Activated CD8-positive, alpha-beta memory T cell treated with anti-CD3 and anti-CD28 coated beads for 48 hours (primary cell): ENCODE measurements at places on chromosomes 3 and 15.

DNA sequence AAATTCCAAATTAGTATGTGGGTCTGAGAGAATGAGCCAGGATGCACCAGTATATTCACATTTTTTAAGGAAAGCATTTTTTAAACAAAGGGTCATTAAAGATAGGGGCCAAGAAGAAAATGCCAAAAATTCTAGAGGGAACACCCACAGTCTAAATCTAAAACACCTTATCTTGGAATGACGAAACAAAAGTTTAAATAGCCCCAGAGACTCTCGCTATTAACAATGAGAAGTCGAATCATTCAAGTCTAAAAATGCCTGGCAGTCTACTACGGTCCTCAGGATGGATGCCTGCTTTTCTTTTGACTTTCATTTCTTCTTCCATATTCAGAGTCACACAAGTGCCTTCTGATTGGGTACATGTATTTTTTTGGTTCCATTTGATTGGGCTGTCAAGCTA, 66.3 kb downstream of the SSUH2 start:
- no peak for DNase-seq

DNA sequence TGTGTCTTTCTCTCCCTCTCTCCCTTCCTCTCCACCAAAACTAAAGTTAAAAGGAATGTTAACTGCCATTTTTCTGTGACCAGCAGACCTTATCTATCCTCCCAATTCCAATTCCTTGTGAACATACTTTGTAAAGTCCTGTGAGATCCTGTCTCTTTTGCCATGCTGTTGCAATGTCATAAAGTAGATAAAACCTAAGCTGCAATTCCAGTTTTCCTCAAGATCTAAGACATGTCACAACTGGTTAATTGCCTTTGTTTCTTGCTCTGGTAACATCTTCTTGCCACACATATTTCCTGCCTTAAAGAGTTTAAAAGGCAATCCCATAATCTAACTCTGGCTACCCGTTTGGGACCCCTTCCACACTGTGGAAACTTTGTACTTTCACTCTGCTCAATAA, 188.7 kb downstream of the PYDC2 start:
- no peak for DNase-seq

- DNase-seq, result no peak
Observed at GRCh38 chr3:13556917-13557316, 8.0 kb downstream of the FBLN2 start.

DNA sequence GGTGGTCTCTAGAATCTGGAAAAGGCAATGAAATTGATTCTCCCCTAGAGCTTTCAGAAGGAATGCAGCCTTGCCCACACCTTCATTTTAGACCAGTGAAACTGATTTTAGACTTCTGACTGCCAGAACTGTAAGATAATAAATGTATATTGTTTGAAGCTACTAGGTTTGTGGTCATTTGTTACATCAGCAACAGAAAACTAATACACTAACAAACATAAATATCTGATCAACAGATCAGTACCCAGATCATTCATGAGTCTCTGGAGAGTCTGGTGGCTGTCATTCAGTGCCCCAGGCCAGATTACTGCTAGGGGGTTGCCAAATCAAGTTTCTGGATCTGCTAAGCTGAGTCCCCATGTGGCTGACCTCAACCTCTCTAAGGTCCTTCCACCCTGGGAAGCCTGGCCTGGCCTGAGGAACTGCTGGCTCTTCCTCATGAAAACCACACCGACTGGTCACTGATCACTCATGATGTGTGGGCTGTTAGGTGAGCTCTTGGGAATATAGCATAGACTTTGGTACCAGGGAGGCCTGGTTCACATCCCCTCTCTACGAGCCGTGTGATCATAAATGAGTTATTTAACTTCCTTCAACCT, 11.1 kb upstream of the LACTB start:
- no peak for DNase-seq

DNA sequence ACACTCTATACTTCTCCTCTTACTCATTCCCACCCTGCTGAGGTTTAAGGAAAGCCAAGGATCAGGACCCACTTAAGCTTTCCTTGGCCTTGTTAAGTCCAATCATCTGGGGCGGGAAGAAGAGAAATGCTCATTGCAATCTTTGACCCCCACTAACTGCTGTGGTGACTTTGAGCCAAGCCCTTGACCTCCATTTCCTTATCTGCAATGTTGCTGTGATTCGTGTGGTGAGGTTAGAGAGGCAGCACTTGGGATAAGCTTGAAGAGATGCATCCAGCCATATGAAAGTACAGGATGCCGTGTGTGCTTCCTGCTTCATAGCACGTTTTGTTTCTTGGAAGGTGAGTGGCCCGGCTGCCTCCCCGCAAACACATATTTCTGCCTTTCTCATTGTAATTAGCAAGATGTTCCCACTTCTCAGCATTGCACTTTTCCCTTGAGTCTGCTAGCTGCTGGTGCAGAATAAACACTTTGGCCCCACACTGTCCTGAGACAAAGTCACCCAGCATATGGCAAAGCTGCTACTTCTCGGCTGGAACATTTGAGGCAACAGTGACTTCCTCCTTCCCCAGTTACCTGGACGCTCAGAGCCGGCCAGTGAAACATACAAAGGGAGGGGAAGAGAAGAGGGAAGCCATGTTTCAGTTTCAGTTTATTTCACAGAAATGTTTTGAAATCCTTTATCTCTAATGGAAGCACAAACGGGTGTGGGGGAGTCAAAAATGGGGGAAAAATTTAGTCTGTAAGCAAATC, 10.5 kb upstream of the NUDT16 start:
- no peak for DNase-seq

DNA sequence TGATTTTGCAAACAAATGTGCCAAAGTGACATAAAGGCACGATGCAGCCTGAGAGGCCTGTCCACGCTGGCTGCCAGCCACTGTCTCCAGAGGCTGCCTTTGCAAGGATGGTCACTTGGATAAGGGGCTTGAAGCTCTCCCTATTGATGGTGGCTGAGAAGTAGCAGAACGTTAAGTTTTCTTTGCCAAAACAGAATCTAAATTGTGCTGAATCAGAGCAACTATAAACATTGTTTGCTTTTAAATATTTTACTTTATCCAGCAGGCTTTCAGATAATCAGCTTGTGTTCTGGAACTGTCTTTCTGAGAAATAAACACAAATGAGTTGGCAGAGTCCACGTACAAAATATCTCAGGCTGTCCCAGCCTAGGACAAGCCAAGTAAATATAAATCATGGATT, 23.8 kb upstream of the CNBP start:
- DNase-seq, result no peak

DNA sequence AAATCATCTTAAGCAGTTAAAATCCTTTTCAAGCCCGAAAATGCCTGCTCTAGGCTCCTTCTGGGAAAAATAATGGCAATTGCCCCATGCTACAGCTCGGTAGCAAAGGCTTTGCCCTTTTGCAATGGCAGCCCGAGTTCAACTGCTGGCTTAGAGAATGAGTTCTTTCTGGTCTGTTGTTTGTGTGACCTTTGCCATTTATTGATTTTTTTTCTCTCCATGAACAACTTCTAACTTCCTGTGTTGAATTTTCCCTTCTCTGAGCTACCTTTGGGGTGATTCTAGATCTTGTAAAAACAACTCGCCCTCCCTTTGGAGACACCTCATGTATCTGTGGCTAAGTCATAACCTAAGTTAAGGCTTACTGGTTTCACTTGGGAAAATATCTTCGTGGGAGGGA, 139.3 kb downstream of the PLCH1 start:
- no peak for DNase-seq

DNA sequence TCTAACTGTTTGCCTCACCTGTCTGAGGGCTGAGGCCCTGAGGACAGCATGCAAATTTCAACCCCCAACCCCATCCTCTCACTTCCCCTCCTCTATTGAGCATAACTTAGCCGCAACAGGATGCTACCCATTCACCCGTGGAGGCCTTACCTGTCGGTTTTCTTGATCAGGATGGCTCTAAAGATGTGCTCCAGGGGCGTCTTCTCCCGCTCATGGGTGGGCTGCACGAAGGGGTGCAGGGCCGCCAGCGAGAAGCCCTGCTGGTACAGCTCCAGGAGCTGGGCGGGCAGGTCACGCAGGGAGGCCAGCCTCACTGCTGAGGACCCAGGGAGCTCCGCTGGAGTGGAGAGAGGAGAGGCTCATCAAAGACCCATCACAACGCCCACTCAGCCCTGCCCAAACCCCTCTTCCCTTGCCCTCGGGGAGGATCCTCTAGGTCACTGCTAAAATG, 79.8 kb downstream of the RFTN1 start:
- no peak for DNase-seq

- no peak for DNase-seq
Observed at GRCh38 chr3:71152892-71153265, 430.6 kb downstream of the FOXP1 start.

- DNase-seq, result no peak
Observed at GRCh38 chr3:172520301-172520831, 2.9 kb downstream of the TNFSF10 start.

DNA sequence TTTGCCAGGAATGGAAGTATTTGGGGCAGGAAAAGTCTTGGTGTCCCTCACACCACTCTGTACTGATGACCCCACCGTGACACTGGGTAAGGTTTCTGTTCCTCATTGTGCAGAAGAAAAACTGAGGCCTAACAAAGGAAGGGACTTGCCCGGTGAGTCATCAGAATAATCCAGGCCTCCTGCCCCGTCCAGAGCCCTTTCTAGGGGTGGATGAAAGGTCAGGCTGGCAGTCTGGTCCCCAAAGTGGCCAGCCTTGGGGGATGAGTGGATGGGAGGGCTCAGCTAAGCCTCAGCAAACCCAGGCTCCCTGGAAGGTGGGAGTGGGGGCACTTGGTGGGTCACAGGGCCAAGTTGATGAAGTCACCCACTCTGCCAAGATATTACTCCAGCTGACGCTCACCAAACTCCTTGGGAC, 2.3 kb upstream of the DNAH1 start:
- no peak for DNase-seq
